ENCODE measurements at places on chromosomes 1 and 21. TPM values are rescaled to one million over a fixed set of nuclear protein-coding genes. Genes with fewer than 3 reads are reported as not detected.

Gene TPM3
- 242 TPM for total RNA-seq

Gene SPRR2A
- 0.96 TPM for total RNA-seq

Gene KRTAP27-1
- total RNA-seq, result not detected

Gene OR2T11
- not detected for total RNA-seq

Gene PCSK9
- 0.16 TPM for total RNA-seq

Gene RGS8
- not detected for total RNA-seq

Gene SRSF11
- total RNA-seq, result 184 TPM

Data from ureter (tissue), 1 donor.